ENCODE measurements at places on chromosomes 1 and 21.
A peak's percentile ranks its signal among the peaks of the same experiment; 100 is the strongest.

DNA sequence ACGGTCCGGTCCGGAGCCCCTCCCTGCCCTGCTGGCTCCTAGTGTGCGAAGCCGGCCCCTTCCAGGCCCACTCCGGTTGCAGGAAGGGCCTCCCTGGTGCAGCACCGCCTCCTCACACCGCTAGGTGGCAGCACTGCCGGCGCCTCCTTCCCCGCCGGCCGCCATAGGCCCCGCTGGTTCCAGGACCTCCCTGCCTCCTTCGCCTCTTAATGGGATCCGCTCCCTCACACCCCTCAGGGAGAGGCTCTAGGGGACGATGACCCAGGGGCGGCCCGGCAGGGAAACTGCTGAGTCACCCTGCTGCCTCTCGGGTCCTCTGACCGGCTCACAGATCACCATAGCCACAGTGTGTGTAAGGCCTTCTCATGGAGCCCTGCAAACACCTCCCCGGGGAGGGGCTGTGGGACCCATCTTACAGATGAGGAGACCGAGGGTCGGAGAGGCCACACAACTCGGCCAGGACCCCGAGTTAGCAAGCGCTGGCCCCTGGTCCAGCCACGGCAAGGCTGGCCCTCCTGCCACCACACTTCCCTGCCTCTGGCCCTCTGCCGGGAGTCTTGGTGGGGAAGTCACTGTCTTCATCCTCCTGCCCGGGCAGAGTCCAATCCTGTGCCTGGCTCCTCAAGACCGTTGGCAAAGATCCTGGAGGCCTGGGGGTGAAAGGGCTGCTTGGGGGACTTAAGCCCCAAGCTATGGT is 1.6 kb upstream of the AJAP1 start:
- no peak for DNase-seq

GRCh38 chr21:15875286-15875685 is 145.5 kb downstream of the USP25 start:
- no peak for DNase-seq

- no peak for DNase-seq
These were observed 15.4 kb downstream of the OVAAL start for GRCh38 chr1:180574031-180574713.

GRCh38 chr1:101238681-101239094 is 1.9 kb downstream of the S1PR1 start:
- peak; percentile 56 for DNase-seq

- DNase-seq, result no peak
These were observed 108.2 kb downstream of the NBPF12 start for GRCh38 chr1:147046189-147046862.

Data from NCI-H146 (cell line).